CD4-positive, alpha-beta T cell treated with Interferon alpha-2 for 1 hour (primary cell): ENCODE measurements at places on chromosomes 12 and 14.
A peak's percentile ranks its signal among the peaks of the same experiment; 100 is the strongest.

DNA sequence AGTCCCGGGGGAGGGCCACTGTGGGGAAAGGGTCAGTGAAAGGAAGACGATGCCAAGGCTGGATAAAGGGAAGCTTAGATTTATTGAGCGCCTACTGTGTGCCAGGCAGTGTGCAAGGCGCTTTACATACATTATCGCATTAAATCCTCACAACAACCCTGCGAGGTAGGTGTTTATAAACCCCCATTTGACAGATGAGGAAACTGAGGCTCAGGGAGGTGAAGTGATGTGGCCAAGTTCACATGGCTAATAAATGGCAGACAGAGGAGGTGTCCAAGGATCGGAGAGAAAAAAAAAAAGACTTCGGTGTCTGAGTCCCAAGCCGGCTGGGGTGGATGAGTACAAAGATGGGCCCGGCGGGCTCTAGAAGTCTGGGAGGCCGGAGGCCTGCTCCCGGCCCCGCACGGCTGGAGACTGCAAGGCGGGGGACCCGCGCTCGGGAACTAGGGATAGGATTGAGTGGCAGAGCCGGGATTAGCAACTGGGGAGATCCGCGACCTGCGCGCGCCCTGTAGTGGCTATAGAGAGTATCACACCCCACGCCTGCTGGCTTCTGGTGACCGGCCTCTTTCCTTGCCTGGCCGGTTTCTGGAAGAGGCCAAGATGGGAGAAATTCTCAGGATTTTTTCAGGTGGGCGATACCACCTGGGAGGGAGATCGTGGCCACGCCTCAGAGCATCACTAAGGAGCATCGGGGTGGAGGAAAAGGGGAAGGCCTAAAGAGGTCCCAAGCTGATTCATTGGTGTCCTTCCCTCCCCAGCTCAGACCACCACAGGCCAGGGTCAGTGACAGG, 3.9 kb downstream of the DDN start:
- DNase-seq = peak; percentile 46

- DNase-seq = no peak
Observed at GRCh38 chr12:75760573-75761294, 249.3 kb upstream of the KRR1 start.

- no peak for DNase-seq
Observed at GRCh38 chr12:19963972-19964371, 404.4 kb upstream of the PDE3A start.

GRCh38 chr14:97513891-97514290, 716.7 kb downstream of the VRK1 start:
- no peak for DNase-seq

GRCh38 chr12:13534645-13535398, 338.3 kb downstream of the EMP1 start:
- DNase-seq = peak; percentile 8
